Stimulated activated CD4-positive, alpha-beta T cell treated with anti-CD3 and anti-CD28 coated beads, Interleukin-1b, Interleukin-23, amount 100 ng/mL, for 1 hour (primary cell): ENCODE measurements at places on chromosomes 1 and 21.

GRCh38 chr1:198543670-198544260 is 3.3 kb upstream of the ATP6V1G3 start:
- no peak for DNase-seq

DNA sequence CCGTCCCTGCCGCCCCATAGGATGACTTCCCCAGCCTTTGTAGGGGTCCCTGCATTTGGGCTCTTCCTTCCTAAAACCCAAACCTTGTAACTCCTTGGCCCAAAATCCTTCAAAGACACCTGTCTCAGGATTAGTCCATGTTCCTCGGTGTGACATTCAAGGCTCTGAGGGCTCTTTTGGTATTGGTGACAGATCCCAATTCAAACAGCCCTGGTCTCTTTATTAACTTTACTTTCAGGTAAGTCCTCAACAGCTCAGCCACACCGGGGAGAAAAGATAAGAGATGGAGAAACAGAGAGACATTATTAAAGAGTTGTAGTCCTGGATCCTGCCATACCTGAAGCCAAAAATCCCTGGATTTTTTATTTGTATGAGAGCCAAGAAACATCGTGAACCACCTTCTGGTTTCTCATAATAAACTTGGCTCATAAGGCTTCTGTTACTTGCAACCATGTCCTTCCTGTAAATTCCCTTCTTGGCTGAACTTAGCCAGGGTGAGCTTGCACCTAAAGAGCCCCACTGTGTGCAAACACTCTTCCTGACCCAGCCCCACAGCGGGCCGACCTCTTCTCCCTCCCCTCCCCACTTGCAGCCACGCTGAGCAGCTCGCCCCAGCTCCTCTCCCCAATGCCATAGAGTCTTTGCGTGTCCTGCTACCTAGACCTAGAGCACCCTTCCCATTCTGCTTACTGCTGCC is 7.9 kb upstream of the MATN1 start:
- no peak for DNase-seq

DNA sequence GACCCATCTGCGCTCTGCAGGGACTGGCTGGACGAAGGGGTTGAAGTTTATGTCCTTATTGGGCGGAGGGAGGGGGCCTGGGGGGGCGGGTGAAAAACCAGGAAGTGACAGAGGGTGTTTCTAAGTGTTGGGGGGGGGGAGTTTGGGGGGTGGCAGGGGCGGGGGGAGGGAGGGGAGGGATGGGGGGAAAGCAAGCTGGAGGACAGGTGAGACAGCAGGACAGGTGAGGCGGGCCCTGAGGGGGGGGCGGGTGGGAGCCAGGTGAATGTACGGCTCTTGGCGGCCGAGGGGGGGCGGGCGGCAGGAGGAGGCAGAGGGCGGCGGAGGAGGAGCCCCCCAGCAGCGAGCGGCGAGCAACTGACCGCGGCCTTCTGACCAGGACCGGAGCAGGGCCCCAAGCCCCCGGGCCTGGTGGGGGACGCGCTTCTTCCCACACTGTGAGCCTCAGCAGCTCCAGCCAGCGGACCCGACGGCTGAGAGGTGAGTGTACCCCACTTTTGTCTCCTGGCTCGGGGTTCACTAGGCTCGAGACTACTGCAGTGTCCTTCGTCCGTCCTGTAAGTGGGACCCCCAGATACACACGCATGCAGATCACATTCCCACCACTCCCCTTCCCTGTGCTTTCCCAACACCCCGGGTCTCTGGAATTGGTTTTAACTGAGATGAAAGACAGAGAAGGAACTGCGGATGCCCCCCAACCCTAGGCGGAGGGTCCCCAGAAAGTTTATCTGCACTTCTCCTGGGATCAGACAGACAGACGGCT is at the start of gene ZBTB7B:
TSS of gene ZBTB7B (plus strand) at position 339 of the 763 bp plus-strand sequence. CDS start 11,859 bp downstream, outside the sequence.
- DNase-seq = no peak

GRCh38 chr1:72827278-72827677 is 544.9 kb upstream of the NEGR1 start:
- no peak for DNase-seq

GRCh38 chr1:230090194-230090711 is 23.2 kb downstream of the GALNT2 start:
- no peak for DNase-seq

DNA sequence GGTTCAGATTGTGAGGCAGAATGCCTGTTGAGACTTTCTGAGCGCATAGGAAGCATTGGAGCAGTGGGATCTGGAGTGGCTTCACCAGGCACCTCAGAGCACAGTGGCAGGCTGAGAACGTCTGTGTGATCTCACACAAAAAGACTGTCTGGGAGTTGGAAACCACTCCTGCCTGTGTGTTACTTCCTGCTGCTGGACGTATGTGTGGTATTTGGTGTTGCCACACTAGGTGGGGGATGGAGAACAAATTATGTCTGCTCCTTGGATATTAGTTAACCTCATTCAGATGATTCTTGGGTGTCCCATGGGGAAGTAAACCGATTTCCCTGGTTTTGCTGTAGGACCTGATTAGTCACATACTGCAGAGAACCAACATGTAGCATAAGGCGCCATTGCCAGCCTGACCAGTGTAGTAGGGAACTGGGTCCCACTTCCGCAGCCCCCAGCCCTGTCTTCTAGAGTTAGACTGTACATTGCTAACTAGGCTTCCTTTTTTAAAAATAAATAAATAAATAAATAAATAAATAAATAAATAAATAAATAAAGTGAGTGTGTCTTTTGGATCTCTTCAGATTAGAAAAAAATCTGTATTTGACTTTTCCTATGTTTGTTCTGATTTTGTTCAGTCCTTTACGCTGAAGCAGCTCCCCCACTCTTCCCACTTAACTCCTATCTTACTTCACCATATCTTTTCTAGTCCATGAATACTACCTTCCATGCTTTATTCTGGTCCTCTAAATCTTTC is 26.9 kb downstream of the UCK2 start:
- no peak for DNase-seq

DNA sequence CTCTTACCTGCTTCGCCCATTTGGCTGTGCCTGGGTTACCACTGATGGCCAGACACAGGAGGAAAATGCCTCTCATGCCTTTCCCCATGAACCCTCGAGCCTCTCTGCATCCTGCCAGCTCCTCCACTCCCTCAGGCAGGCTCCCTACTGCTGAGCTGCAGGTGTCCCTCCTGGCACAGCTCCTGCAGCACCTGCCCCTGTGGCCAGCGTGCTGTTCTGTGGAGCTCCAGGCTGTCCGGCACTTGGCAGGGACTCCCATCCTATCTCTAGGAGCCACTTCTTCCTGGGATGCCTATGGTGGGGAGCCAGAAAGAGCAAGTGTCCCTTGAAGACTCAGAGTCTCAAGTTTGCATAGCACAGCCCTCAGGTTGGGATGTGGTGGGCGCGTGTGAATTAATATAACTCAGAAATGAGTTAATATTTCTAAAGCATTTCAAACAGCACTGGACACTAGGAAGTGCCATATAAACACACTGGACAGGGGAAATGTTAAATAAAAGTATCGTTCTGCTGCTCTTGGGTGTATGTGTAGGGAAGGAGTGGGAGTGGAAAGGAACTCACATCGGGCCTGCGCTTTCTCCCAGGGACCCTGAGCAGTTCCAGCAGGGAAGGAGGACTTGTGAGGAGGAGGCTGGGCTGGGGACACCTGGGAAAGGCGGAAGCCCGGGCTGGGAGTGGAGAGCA is 2.7 kb downstream of the LRRC71 start:
- DNase-seq = no peak

DNA sequence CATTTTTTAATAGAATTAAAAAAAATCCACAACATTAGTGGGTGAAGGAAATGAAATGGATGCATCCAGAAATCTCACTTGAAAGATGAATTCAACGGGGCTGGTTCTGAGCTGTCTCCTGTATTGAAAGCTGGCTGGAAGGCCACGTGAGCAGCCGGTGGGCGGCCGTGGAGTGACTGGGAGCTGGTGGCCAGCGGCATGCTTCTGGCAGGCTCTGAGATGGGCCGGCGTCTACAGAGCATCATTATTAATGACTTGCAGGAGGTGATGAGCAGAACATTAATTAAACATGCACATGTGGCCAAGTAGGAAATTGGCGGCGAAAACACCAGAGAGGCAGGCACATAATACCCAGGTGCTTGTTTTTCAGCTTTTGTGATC is 115.6 kb upstream of the LMO4 start:
- DNase-seq = no peak

GRCh38 chr1:174964972-174965361 is 34.8 kb upstream of the CACYBP start:
- DNase-seq = no peak

DNA sequence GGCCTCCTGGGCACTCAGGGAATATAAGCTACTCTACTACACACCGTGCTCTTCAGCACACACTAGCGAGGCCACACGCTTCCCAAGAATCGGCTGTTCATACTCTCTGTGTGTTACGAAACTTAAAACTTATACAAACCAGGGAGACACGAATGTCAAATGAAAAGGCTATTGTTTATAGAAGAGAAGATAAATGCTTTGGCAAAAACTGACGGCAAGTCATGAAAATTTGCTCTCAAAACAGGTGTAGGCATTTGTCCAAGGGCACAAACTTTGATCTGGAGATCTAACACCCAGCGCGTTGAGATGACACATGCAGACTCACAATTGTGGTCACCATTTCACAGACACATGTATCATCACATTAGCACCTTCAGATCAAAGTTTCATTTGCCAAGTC is 46.1 kb downstream of the USP48 start:
- no peak for DNase-seq

- DNase-seq = no peak
These were observed 2.8 kb upstream of the ZC3H12A start for GRCh38 chr1:37471345-37472231.

DNA sequence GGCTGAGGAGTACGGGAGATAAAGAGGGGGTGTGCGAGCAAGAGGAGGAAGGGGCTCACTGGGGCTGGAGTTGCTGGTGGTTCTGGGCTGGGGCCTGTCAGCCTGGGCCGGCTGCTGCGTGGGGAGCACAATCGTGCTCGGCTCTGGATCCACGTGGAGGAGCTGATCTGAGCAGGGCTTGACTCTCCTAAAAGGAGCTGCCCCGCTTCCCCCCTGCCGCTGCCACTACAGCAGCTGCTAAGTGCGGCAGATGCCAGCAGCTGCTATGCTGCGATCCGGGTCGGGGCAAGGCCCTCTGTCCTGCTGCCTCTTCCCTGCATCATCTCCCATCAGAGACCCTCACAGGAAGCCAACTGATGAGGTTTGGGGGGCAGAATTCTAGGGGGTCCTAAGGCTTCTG is 165.9 kb downstream of the PCBP3 start:
- no peak for DNase-seq

GRCh38 chr1:76425201-76426145 is 350.9 kb downstream of the ST6GALNAC3 start:
- DNase-seq = no peak
